ENCODE measurements at places on chromosomes 12 and 14.
A peak's percentile ranks its signal among the peaks of the same experiment; 100 is the strongest.

DNA sequence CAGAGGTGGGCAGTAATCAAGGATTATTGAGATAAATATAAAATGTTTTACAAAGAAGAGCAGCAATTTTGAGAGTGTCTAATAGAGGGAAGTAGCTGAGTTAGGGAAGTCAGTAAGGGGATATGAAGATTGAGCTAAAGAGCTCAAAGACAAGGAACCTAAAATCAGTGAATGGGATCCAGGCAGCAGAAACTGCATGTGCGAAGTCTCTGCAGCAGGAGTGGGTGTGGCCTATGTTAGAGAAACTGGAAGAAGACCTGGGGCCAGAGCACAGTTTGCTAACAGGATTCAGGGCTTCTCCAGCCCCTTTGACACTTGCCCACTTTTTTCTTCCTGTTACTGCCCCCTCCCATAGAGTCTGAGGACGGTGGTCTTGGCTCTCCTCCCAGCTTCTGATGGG is 36.3 kb upstream of the PLXNC1 start:
- no peak for DNase-seq

- DNase-seq = no peak
Observed at GRCh38 chr14:83372271-83372670, 1838.6 kb upstream of the SEL1L start.

GRCh38 chr14:46581036-46581671 is 70.4 kb downstream of the RPL10L start:
- DNase-seq = peak; percentile 62

- no peak for DNase-seq
Observed at GRCh38 chr12:50916292-50916691, 36.1 kb upstream of the HIGD1C start.

DNA sequence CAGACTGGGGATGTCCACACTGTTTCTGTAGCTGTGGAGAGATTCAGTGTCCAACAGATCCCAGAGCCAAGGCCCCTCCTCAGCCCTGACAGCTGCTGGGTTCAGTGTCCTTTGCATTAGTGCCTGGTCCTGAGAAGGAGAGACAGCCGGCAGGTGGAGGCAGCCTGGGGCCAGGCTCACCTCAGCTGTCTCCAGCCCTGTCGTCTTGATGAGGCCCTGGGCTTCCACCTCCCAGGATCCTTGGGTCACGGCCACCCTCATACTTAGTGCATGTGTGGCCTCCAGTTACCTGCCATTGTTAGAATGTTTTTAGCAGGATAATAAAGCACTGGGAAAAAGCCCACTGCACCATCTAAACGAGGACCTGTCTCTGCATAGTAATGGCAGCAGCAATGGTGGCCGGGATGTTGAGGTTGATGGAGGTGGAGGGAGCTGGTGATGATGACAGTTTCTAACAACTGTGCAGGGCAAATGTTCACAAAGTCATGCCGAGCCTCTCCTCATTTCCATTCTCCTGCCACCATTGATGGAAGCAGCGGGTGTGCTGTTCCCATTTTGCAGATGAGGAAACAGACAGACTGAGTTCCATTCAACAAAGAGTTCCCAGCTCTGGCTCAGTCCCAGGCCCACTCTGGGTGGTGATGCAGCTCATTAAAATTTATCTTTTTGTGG is 17.7 kb downstream of the ASB2 start:
- no peak for DNase-seq

DNA sequence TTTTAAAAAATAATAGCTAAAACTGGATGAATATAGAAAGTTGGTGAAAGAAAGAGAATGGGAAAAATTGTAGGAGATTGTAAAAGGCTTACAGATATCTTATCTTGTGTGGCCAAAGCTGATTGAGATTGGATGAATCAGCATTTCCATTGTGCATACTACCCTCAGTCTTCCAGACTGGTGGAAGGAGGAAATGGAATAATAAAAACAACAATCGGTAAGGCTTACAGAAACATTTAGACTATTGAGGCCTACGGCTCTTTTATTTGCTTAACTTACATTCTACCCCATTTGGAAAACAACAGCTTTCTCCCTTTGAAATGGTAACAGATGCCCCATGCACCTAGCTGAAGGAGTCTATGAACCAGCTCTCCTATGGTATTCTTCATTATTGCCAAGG is 129.8 kb downstream of the PTPRB start:
- DNase-seq = no peak

DNA sequence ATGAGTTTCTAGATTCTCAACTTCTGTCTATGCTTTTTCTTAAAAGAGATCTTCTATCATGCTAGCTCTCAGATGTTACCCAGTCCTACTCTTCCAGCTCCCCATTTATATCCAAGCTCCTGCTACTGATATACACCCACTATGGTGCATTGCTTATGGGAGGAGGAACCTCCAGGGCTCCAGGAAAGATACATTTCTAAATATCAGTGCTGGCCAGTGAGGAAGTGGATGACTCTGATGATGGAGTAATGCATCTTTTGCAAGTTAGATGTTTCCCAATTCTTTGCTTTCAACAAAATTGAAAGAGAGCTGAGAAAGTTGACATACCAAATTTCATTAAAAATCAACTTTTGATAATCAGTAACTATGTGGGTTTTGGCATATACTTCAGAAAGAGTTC is 105.7 kb upstream of the RESF1 start:
- DNase-seq = no peak

GRCh38 chr14:92471919-92472318 is 41.7 kb upstream of the RIN3 start:
- DNase-seq = no peak

DNA sequence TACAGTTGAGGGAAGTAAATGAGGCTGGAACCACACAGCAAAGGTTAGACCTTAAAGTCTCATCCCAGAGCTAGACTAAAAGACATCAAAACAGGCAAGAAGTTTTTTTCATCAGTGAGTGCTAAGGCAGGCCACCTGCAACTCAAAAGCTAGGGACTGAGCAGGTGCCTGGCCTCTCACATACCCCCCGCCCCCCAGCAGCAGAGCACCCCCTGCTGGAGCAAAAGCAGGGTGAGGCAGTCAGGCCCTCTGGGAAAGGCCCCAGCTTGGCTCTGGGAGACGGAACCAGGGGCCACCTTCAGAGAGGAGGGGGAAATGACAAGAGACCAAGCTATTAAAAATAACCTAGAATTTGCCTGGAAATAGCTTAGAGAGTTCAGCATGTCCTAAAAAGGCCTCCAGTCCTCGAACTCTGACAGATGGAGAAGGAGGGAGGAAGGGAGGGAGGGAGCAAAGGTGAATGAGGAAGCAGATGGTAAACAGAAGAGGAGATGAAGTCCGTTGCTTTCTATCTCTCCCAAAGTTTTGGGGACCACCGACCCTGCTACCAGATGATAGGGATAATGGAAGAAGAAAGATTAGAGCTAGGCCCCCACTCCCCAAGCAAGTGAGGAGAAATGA is 1.8 kb downstream of the ITGA7 start:
- DNase-seq = peak; percentile 20

GRCh38 chr12:85740186-85740585 is 96.0 kb downstream of the RASSF9 start:
- no peak for DNase-seq

DNA sequence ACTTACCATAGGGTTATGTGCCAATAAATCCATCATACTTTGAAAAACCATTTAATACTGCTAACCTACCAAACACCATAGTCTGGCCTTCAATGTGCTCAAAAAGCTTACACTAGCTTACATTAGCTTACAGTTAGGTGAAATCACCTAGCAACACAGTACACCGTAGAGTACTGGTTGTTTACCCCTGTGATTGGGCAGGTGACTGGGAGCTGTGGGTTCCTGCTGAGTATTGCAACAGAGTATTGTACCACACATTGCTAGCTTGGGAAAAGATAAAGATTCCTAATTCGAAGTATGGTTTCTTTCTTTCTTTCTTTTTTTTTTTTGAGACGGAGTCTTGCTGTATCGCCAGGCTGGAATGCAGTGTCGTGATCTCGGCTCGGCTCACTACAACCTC is 5.6 kb downstream of the ATP5MC2 start:
- DNase-seq = no peak

DNA sequence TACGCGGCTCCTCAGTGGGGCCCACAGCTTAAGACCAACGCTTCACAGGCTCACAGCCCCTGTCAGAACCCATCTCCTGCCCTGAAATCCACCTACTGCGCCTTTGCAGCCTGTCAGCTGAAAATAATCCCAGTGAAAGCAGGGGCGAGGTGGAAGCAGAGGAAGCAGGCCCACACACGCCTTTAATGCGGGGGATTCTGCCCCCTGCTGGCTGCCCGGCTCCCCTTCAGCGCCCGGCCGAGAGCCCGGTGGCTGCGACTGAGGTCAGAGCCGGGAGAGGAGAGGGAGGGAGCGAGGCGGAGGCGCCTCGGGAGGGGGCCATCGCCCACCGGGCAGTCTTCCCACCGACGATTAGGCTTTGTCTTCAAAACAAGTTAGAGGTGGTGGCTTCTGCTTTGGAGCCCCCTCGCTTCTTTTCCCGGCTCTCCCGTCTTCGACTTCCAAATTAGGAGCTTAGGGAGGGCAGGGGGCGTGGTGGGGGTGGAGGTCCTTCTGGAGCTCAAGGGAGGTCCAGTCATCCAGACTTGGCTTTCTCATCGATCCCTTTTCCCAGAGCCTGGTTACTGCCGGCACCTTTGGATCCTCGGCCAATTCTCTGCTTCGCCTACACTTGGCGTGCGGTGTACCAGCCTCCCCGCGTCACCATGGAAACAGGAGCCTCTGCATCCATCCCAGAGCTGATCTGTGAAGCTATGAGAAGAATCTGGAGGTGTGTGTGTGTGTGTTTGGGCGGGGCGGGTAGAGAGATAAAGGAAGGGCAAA is 25.2 kb upstream of the RND1 start:
- DNase-seq = peak; percentile 63

- DNase-seq = peak; percentile 27
Observed at GRCh38 chr14:90785471-90785870, 30.8 kb downstream of the TTC7B start.

DNA sequence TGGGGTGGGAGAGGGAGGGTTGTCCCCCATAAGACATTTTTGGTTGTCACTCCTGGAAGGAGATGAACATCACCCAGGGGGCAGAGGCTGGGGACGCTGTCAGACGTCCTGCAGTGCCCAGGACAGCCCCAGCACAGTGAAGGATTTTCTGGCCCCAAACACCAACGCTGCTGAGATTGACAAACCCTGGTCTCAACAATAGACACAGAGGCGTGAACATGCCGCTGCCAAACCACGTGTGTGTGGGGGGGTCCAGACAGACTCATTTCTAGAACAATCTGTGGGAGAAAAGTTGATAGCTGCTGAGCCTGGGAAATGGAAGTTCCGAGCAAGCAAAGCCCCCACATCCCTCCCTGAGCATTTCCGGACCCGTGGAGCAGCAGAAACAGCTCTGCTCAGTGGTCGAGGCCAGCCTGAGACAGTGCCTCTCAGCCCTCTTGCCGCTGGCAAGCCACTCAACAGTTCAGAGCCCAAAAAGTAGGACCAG is 43.8 kb upstream of the CLMN start:
- no peak for DNase-seq

DNA sequence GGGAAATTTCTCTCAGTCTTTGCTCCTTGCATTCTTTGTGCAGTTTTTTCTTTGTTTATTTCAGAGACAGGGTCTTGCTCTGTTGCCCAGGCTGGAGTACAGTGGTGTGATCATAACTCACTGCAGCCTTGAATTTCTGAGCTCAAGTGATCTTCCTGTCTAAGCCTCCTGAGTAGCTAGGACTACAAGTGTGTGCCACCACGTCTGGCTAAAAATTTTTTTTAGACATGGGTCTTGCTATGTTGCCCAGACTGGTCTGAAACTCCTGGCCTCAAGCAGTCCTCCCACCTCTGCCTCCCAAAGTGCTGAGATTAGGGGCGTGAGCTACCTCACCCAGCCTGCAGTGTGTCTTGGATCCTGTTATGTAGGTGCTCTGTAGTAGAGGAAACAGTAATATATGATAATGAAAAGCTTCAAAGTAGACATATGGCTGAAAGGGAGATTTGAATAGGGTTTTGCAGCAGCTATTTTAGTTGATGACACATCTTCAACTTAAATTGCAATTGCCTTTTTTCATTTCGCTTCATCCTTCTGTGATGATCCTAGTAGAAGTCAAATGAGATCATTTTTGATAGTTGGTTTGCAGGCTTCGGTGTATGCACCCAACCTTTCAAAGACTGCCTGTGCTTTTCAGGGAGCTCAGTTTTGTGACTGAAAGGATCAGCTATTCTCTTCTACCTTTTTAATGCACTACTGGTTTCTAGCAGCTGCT is 75.4 kb downstream of the FUT8 start:
- no peak for DNase-seq

- DNase-seq = no peak
Observed at GRCh38 chr14:68771631-68772030, 21.2 kb downstream of the ZFP36L1 start.

- DNase-seq = no peak
Observed at GRCh38 chr12:12797794-12798152, 12.3 kb downstream of the APOLD1 start.

DNA sequence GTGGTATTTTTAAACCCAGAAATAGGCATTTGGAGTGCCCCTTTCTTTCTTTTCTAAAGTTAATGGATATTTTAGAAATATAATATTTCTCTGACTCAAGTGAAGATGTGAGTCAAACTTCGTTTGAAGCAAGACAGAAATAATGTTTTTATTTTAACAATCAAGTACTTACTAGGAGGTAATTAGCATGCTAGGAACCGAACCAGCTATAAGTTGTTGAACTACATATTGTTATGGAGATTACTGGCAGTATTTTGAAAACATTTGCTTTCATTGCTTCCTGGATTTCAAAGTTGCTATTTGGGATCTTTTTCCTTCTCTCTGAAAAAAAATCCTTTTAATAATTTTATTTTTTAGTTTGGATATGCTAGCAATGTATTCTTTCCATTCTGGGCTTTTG is 225.2 kb downstream of the NEDD1 start:
- no peak for DNase-seq

DNA sequence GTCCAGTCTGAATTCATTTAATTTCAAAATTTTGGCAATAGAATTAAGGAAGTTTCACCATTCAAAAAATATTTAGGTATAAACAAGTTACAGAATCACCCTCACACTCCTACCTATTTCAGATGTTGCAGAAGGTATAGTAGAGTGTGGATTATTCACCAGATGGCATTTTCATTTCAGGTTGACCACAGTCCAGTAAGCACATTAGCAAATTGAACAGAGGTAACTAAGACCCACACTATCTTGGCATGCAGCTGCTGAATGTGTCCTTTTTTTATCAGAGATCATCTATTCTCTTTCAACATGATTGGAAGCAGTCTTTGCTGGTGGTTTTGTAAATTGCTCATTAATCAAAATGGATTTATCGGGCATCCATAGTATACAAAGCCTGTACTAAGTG is 151.8 kb upstream of the GARIN6 start:
- DNase-seq = no peak
